Activated T-cell treated with anti-CD3 and anti-CD28 coated beads for 24 hours (primary cell): ENCODE measurements at places on chromosomes 5 and 9.

DNA sequence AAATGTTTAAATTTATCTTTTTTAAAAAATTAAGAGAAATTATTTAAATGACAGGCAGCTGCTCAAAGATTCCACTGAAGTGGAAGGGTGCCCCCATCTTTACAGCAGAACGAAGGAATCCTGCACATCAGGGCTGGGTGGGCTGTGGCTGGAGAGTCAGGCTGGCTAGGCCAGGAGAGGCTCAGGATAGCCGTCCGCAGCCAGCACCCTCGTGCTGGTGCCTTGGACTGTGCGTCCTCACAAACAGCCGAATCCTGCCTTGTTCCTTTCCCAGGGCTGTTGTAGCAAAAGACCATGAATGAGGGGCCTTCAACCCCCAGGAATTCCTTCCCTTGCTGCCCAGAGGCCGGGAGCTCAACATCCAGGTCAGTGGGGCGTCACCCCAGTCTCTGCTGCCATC lies 64.6 kb upstream of the FCN1 start:
- no peak for DNase-seq

GRCh38 chr5:157273131-157273556 lies 7.2 kb downstream of the CYFIP2 start:
- DNase-seq = no peak

DNA sequence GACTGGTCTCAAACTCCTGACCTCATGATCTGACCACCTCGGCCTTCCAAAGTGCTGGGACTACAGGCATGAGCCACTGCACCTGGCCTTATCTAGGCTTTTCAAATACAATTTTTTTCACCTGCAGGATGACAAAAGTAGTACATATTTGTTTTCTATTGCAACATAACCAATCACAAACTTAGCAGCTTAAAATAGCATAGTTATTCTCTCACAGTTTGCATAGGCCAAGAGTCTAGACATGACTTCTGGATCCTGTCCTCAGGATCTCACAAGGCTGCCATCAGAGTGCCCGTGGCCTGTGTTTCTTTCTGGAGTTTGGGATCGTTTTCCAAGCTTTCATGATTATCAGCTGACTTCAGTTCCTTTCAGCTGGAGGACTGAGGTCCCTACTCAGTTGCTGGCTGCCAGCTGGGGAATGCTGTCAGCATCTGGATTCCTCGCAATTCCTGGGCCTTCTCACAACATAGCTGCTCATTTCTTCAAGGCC lies 348.9 kb downstream of the ARHGEF28 start:
- DNase-seq = no peak

GRCh38 chr5:163489055-163489744 lies 16.2 kb upstream of the MAT2B start:
- DNase-seq = no peak

DNA sequence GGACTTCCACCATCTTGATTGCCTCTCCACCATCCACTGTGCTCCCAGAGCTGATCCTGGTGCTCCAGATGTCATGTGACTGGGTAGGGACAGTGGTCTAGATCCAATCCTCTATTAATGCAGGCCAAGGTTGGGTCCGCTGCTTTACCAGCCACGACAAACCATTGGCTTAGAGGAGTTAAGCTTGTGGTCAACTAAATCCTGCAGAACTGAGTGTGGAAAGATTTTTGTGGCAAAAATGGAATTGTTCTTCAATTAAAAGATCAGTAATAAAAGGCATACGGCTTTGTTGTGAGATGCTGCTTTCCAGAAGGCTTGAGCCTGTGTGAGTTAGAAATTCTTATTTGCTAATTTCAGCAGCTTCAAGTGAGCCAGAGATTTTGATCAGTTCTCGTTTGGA lies 30.7 kb downstream of the SLC1A3 start:
- no peak for DNase-seq

DNA sequence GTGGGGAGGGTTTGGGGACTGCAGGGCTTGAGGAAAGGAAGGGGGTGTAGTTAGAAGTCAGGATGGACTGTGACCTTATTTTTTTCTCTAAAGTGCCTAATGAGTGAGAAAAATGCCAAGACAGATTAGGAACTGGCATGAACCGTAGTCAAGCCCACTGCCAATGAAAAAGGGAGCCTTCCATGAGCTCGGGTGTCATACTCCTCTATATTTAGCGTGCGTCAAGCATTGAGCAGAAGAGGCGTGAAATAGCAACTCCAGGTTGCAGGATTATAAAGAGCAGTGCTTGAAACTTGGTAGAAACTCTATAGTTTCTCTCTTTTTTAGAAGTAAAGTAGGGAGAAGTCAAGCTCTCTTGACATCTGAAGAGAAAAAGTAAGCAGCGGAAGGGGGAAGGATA lies 1.8 kb downstream of the SGCD start:
- DNase-seq = no peak

DNA sequence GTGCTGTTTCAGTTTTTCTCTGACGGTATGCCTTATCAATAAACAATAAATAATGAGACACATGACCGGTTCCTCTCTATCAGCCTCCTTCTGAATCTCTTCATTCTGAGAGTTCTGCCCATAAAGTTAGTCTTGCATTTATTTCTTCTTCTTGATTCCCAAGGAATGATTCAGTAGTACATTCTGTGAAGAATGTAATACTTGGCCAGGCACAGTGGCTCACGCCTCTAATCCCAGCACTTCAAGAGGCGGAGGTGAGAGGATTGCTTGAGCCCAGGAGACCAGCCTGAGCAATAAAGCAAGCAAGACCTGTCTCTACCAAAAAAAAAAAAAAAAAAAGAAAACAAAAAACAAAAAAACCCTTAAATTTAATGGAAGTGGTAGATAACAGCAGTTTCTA lies 53.9 kb downstream of the PAM start:
- no peak for DNase-seq

GRCh38 chr9:35774907-35775635 lies 16.3 kb upstream of the NPR2 start:
- no peak for DNase-seq

DNA sequence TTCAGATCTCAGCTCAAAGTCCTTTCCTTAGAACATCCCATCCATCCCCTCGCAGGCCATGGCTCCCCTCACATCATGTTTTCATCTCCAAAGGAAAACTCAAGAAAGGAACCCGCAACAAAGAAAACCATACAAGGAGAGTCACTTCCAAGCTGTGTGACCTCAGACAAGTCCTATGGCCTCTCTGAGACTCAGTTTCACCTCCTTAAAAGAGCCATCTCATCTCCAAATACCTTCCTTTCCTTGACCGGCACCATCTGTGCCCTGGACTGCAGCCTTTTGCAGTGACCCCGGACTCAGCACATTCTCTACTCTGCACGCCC lies 10.7 kb downstream of the CORO2A start:
- no peak for DNase-seq
